ENCODE measurements at places on chromosomes 2 and 18. TPM values are rescaled to one million over a fixed set of nuclear protein-coding genes. Genes with fewer than 3 reads are reported as not detected.

THSD7B gene
- total RNA-seq = 5.1 TPM

RGPD8 gene
- total RNA-seq = 36.2 TPM

SRD5A2 gene
- total RNA-seq = not detected

TGFBRAP1 gene
- 17.5 TPM for total RNA-seq

TNFRSF11A gene
- total RNA-seq = 8.2 TPM

SERPINB4 gene
- total RNA-seq = not detected

SETBP1 gene
- 42.4 TPM for total RNA-seq

DLGAP1 gene
- 6.6 TPM for total RNA-seq

UGT1A10 gene
- total RNA-seq = not detected

CERKL gene
- not detected for total RNA-seq

GPR35 gene
- total RNA-seq = 2.1 TPM

SCTR gene
- not detected for total RNA-seq

DCDC2C gene
- total RNA-seq = 0.27 TPM

MALL gene
- total RNA-seq = 21.7 TPM
